ENCODE measurements at places on chromosomes 3 and 15. TPM values are rescaled to one million over a fixed set of nuclear protein-coding genes. Genes with fewer than 3 reads are reported as not detected.

Gene KNG1
- 710 TPM for polyA plus RNA-seq

Gene MOBP
- polyA plus RNA-seq = not detected

Gene DIS3L
- polyA plus RNA-seq = 10.6 TPM

Gene ANKDD1A
- 1.9 TPM for polyA plus RNA-seq

DNA sequence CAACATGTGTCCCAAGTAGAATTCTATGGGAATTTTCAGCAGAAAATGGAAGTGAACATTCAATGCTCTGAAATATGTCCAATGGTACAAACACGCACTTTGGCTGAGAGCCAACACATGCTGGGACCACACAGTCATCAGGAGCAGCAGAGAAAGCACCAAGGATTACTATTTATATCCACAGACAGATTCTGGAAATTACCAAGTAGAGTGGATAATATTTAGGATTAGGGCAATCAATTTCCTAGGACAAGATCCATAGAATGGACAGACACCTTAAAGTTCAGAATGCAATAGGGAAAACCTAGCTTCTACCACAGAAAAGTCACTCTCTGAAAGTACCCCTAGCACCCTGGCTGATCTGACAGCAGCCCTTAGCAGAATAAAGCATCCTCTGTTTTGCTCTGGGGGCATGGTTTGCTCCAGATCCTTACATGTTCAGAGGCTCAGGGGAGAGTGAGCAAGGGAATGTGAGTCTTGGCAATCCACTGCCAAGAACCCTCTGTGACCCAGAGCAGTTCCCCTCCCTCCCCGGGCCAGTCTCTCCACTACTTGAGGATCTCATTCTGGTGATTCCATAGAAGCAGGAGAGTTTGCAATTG, 206.0 kb upstream of the WNT5A start:
- DNase-seq = no peak
- peaks cover 2% of the 10 kb centered on the region for H3K4me1 ChIP-seq
- H3K36me3 ChIP-seq = no peaks in the 10 kb centered on the region
- no peak overlapping the region for H3K4me3 ChIP-seq
- H3K27ac ChIP-seq = no peak overlapping the region

- no peak for DNase-seq
- no peak overlapping the region for H3K4me3 ChIP-seq
- H3K27me3 ChIP-seq = no peaks in the 10 kb centered on the region
- no peaks in the 10 kb centered on the region for H3K36me3 ChIP-seq
- H3K4me1 ChIP-seq = no peaks in the 10 kb centered on the region
These were observed 309.3 kb upstream of the PLSCR5 start for GRCh38 chr3:146914409-146914808.

GRCh38 chr3:107239703-107240102, 137.5 kb upstream of the CCDC54 start:
- no peak for DNase-seq
- H3K27me3 ChIP-seq = no peaks in the 10 kb centered on the region
- no peak overlapping the region for H3K27ac ChIP-seq
- no peak overlapping the region for H3K4me3 ChIP-seq
- H3K4me1 ChIP-seq = peaks cover 5% of the 10 kb centered on the region

Gene IL12A
- polyA plus RNA-seq = not detected

- no peaks in the 10 kb centered on the region for H3K4me1 ChIP-seq
- no peaks in the 10 kb centered on the region for H3K27me3 ChIP-seq
- no peaks in the 10 kb centered on the region for H3K36me3 ChIP-seq
- H3K4me3 ChIP-seq = no peak overlapping the region
These were observed 46.9 kb downstream of the DLEC1 start for GRCh38 chr3:38085943-38086324.

GRCh38 chr15:79970624-79971434, at the start of gene BCL2A1:
TSS of gene BCL2A1 (minus strand) at chr15:79971196. CDS start at chr15:79971119, 77 bp downstream.
- no peak within 1 kb of the TSS for H3K27ac ChIP-seq
- H3K4me1 ChIP-seq = no peaks in the 10 kb centered on the region
- no peak within 1 kb of the TSS for H3K4me3 ChIP-seq
- H3K36me3 ChIP-seq = no peaks in the 10 kb centered on the region
- DNase-seq = no peak
- H3K27me3 ChIP-seq = no peaks in the 10 kb centered on the region

- DNase-seq = no peak
- H3K4me1 ChIP-seq = no peaks in the 10 kb centered on the region
- H3K36me3 ChIP-seq = no peaks in the 10 kb centered on the region
- no peak overlapping the region for H3K27ac ChIP-seq
These were observed 166.7 kb upstream of the SUCLG2 start for GRCh38 chr3:67821135-67821534.

Gene LRRC34
- 5.7 TPM for polyA plus RNA-seq

DNA sequence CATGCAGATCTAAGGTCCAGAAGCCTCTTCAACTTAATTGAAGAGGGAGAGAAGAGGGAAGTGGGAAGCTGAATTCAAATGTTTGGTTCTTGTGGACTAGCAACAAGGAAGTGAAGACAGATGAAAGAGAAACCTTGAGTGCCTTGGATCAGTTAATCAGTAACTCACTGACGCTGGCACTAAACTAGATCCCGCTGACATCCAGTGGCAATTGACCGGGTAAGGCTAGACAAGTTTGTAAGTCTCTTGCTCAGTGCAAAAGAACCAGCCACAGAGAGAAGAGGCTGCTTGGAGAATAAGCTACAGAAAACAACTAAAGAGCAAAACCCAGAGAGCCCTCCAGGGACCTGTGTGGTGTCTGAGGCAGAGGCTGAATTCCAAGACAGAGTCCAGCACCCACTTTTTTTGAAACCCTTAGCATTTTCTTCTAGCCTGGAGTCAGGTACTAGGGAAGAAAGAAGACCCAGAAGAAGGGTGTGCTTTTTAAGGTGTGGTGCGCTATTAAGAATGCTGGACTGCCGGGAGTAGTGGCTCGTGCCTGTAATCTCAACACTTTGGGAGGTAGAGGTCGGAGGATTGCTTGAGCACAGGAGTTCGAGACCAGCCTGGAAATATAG, 6.9 kb downstream of the PLCH1 start:
- H3K36me3 ChIP-seq = no peaks in the 10 kb centered on the region
- peaks cover 9% of the 10 kb centered on the region for H3K4me1 ChIP-seq
- no peak overlapping the region for H3K4me3 ChIP-seq
- no peak for DNase-seq
- H3K27me3 ChIP-seq = no peaks in the 10 kb centered on the region

DNA sequence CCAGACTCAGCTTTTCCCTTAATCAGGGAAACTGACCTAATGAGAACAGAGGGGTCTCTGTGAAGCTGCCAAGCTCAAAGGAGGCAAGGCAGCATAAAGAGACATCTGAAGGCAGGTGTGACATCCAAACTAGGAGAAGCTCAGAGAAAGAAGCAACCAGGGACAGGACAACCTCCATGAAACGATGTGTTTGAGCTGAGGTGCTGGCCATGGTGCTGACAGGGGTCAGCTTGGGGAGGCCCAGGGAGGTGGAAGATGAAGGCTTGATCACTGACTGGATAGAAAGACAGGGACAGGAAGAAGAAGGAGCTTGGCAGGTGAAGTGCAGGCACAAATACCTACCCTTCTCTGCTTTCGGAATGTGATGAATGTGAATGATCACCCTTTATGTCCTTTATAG, 179.5 kb upstream of the NSMCE3 start:
- H3K27me3 ChIP-seq = no peaks in the 10 kb centered on the region
- no peaks in the 10 kb centered on the region for H3K4me1 ChIP-seq
- peak; percentile 43 for DNase-seq
- H3K36me3 ChIP-seq = no peaks in the 10 kb centered on the region
- no peak overlapping the region for H3K27ac ChIP-seq

Gene RAB6B
- polyA plus RNA-seq = 6.6 TPM

GRCh38 chr3:169354774-169355501, 308.6 kb downstream of the MECOM start:
- no peaks in the 10 kb centered on the region for H3K27me3 ChIP-seq
- H3K4me1 ChIP-seq = peaks cover 4% of the 10 kb centered on the region
- no peaks in the 10 kb centered on the region for H3K36me3 ChIP-seq

GRCh38 chr3:43028678-43029490, 49.8 kb downstream of the GASK1A start:
- no peaks in the 10 kb centered on the region for H3K36me3 ChIP-seq
- no peaks in the 10 kb centered on the region for H3K27me3 ChIP-seq
- no peak overlapping the region for H3K27ac ChIP-seq
- no peaks in the 10 kb centered on the region for H3K4me1 ChIP-seq
- DNase-seq = no peak
- no peak overlapping the region for H3K4me3 ChIP-seq

- no peaks in the 10 kb centered on the region for H3K4me1 ChIP-seq
- DNase-seq = no peak
- H3K36me3 ChIP-seq = no peaks in the 10 kb centered on the region
- H3K27ac ChIP-seq = no peak overlapping the region
These were observed 184.8 kb upstream of the CTDSPL start for GRCh38 chr3:37676885-37677284.

- H3K27ac ChIP-seq = peak overlapping the region; percentile 70
- peaks cover 19% of the 10 kb centered on the region for H3K36me3 ChIP-seq
- no peaks in the 10 kb centered on the region for H3K27me3 ChIP-seq
- H3K4me3 ChIP-seq = no peak overlapping the region
- H3K4me1 ChIP-seq = peaks cover 11% of the 10 kb centered on the region
These were observed 45.2 kb downstream of the KLHL25 start for GRCh38 chr15:85749261-85750151.

Gene ITIH1
- polyA plus RNA-seq = not detected

GRCh38 chr3:101695779-101696372, 9.4 kb upstream of the RPL24 start:
- no peaks in the 10 kb centered on the region for H3K36me3 ChIP-seq
- H3K27ac ChIP-seq = no peak overlapping the region
- no peak overlapping the region for H3K4me3 ChIP-seq
- peak; percentile 88 for DNase-seq
- H3K27me3 ChIP-seq = no peaks in the 10 kb centered on the region
- peaks cover 3% of the 10 kb centered on the region for H3K4me1 ChIP-seq

GRCh38 chr3:188465311-188465710, 311.4 kb downstream of the LPP start:
- H3K27me3 ChIP-seq = no peaks in the 10 kb centered on the region
- peaks cover 21% of the 10 kb centered on the region for H3K4me1 ChIP-seq
- H3K36me3 ChIP-seq = no peaks in the 10 kb centered on the region
- DNase-seq = no peak

DNA sequence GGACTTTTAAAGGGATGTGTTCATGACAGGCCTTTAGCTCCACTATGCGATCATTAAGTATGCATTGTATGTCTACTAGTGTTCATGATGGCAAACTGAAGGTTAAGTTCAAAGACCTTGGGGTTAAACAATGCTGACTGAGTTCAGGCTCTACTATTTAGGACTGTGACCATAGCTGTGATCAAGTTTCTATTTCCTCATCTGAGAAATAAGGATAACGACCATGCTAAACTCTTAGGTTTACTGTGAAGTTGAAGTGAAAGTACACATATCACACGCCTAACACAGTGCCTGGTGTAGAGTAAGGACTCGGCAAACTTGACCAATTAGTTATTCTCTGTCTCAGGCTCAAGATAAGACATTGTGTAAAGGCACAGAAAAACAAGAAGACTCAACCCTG, 243.2 kb downstream of the MBNL1 start:
- no peaks in the 10 kb centered on the region for H3K36me3 ChIP-seq
- H3K4me3 ChIP-seq = no peak overlapping the region
- no peaks in the 10 kb centered on the region for H3K4me1 ChIP-seq
- DNase-seq = no peak
- H3K27me3 ChIP-seq = no peaks in the 10 kb centered on the region
- no peak overlapping the region for H3K27ac ChIP-seq

DNA sequence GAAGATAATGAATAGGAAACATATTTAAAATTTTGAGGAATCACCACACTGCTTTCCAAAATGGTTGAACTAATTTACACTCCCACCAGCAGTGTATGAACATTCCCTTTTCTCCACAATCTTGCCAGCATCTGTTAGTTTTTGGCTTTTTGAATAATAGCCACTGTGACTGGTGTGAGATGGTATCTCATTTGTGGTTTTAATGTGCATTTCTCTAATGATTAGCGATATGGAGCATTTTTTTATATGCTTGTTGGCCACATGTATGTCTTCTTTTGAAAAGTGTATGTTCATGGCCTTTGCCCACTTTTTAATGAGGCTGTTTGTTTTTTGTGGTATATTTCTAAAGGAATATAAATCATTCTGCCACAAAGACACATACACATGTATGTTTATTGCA, 166.3 kb downstream of the NECTIN3 start:
- H3K27ac ChIP-seq = no peak overlapping the region
- H3K4me3 ChIP-seq = no peak overlapping the region
- no peaks in the 10 kb centered on the region for H3K36me3 ChIP-seq
- H3K4me1 ChIP-seq = no peaks in the 10 kb centered on the region
- H3K27me3 ChIP-seq = no peaks in the 10 kb centered on the region

DNA sequence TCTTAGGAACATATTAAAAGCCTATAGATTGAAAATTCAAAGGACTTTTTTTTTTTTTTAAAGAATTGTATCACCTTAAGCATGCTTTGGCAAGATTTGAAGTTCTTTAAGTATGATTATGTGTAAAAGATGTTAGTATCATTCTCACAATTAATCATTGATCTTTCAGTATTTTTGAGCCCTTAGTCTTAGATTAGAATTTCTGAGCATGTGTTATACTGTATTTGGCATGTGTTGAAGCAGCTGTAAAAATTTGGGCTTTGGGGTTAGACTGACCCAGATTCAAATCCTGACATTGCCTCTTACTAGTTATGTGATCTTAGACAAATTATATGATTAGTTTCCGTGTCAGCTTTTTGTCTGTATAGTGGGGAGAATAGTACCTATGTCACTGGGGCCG, 6.3 kb downstream of the OXSR1 start:
- no peak overlapping the region for H3K27ac ChIP-seq
- peaks cover 7% of the 10 kb centered on the region for H3K4me1 ChIP-seq
- no peak overlapping the region for H3K4me3 ChIP-seq
- H3K27me3 ChIP-seq = no peaks in the 10 kb centered on the region
- peaks cover 2% of the 10 kb centered on the region for H3K36me3 ChIP-seq

DNA sequence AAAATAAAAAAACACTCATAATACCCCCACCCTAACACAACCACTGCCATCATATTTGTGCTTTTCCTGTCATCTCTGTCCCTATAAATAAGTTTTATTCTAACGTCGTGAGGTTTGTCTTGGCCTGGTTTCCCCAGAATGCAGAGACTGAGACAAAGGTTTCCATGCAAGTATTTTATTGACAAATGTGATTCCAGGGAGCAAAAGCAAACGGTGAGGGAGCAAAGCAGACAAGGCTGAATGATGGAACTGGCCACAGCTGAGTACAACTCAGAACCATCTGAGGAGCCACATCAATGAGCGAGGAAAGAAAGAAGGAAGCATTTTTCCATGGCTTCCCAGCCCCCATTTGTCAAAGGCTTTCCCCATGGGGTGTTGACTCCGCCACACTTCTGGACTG, 37.7 kb upstream of the LARS2 start:
- no peak for DNase-seq
- H3K36me3 ChIP-seq = no peaks in the 10 kb centered on the region
- H3K27ac ChIP-seq = no peak overlapping the region
- H3K4me3 ChIP-seq = no peak overlapping the region

Gene VPS8
- polyA plus RNA-seq = 10.8 TPM

DNA sequence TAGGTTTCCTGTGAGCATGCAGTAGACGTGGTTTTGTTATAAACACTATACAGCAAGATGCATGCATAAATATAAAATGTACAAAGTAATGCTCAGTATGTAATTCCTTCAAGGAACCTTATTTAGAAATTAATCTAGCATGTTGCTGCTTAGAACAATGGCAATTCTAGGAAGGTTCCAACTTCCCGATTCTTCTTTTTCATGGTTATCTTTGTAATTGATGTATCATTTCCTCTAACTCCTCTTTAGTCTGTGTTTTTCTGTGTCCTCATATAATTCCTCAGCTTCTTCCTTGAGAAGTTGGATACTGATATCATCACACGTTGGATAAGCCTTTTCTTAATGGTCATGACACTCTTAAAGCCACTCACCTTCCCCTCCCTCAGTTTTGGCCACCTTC, 3.5 kb downstream of the TSEN2 start:
- peaks cover 5% of the 10 kb centered on the region for H3K36me3 ChIP-seq
- no peaks in the 10 kb centered on the region for H3K27me3 ChIP-seq
- H3K27ac ChIP-seq = no peak overlapping the region
- H3K4me1 ChIP-seq = peaks cover 11% of the 10 kb centered on the region

GRCh38 chr3:122200661-122201060, 17.2 kb downstream of the CASR start:
- no peaks in the 10 kb centered on the region for H3K36me3 ChIP-seq
- H3K4me1 ChIP-seq = no peaks in the 10 kb centered on the region
- DNase-seq = no peak
- no peaks in the 10 kb centered on the region for H3K27me3 ChIP-seq

Data from kidney (tissue), 22 donors.